SK-MEL-5 (cell line): ENCODE measurements at places on chromosomes 7 and 10. TPM values are rescaled to one million over a fixed set of nuclear protein-coding genes. Genes with fewer than 3 reads are reported as not detected.
A peak's percentile ranks its signal among the peaks of the same experiment; 100 is the strongest.

Gene POU6F2
- 0.08 and 0.24 TPM in 2 replicates for total RNA-seq

GRCh38 chr7:158526531-158526930 lies 61.1 kb downstream of the PTPRN2 start:
- DNase-seq: no peak

DNA sequence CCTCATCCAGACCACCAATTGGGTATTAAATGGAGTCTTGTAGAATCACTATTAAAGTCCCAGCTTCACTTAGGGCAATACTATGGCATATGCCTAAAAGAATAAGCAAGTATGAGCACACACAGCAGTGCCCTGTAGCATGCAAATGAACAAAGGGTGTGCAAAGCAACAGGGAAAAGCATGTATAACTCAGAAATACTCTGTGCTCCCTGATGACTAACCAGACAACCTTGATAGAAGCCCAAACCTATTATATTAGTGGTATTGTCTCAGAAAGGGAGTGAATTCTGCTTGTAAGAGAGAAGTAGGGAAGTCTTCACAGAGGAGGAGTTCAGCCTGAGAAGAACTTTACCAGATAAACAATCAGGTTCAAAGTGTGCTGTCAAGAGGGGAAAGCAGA lies 131.2 kb downstream of the DGKI start:
- DNase-seq: no peak

Gene GARIN1A
- 0.21 and 0.82 TPM in 2 replicates for total RNA-seq

GRCh38 chr7:14430926-14431325 lies 441.5 kb upstream of the ETV1 start:
- no peak for DNase-seq

DNA sequence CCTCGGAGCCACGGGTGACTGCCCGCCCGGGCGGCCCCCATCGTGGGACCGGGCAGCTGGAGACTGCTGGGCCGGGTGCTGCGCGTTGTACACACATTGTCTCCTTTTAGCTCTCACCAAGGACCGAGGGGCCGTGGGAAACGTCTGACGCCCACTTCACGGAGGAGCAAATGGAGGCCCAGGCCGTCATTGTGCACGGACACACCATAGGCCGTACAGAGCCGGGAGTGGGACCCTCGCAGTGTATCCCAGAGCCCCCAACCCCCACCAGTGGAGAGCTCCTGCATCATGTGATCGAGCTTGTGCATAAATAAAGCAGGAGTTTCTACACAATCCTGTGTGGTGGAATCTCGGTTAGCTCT lies 722 bp downstream of the DENND10 start:
- peak; percentile 25 for DNase-seq

- no peak for DNase-seq
These were observed 9.1 kb downstream of the DDX56 start for GRCh38 chr7:44564606-44565005.

Gene UCMA
- total RNA-seq: not detected in 2 replicates

DNA sequence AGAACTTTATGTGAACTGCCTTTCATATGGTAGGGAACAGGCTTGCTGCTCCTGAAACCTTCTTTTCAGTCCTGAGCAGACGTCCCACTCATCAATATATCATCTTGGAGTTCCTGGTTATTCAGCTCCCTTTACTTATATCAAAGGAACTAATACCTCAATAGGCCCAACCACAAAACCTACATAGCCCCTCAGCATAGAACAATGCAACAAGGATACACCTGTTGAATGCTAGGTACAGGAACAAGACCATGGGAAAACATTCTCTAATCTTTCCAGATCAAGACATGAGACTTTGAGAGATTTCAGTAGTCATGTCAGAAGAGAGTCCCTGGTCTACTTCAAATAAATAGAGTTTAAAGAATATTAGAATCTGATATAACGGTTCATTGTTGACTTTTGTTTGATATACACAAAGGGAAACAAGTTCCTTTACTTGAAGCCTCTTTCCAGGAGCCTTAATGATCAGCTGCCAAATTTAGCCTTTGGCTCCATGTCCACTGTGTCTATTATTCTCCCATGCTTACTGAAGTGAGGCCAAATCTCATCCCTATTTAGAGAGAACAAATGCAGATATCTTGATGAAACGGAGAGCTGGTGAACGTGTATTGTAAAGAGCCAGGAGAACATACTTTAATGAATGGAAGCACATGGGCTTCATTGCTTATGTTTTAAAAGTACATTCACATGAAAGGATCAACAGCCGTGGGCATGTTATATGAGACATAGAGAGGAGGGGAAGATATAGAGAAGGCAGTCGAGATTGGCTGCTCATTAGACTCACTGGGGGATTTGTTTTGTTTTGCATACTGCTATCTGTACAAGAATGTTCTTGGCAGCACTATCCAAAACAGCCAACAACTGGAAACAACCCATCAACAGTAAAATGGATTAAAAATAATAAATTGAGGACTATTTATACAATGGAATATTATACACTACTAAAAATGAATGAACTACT lies 9.5 kb downstream of the RHOBTB1 start:
- no peak for DNase-seq

GRCh38 chr7:105567024-105567423 lies 14.3 kb downstream of the EFCAB10 start:
- no peak for DNase-seq
